ENCODE measurements at places on chromosomes 2 and 18.
A peak's percentile ranks its signal among the peaks of the same experiment; 100 is the strongest.

GRCh38 chr2:216752855-216753505 lies 57.6 kb upstream of the IGFBP5 start:
- DNase-seq, result no peak

DNA sequence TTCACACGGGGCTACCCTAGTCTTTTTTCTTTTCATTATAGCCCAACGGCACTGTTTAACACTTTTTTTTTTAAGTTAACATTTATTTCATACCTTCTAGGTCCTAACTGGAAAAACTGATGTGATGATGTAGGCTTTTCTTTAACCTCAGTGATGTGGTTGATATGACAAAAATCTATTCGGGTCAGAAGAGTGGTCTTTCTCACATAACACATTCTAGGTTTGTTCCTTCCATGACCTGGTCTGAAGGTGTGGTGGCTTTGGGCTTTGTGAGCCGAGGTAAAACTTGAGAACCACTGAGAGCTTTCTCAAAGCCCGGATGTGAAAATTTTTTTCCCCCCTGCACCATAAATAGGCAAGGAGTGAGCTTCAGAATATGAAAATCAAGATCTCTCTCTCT lies 44.2 kb downstream of the GPD2 start:
- no peak for DNase-seq

- no peak for DNase-seq
These were observed 44.7 kb downstream of the TRPM8 start for GRCh38 chr2:233961905-233962304.

GRCh38 chr18:13147130-13147529 lies 71.4 kb upstream of the LDLRAD4 start:
- no peak for DNase-seq

- no peak for DNase-seq
These were observed 650 bp downstream of the LHCGR start for GRCh38 chr2:48754874-48755273.

DNA sequence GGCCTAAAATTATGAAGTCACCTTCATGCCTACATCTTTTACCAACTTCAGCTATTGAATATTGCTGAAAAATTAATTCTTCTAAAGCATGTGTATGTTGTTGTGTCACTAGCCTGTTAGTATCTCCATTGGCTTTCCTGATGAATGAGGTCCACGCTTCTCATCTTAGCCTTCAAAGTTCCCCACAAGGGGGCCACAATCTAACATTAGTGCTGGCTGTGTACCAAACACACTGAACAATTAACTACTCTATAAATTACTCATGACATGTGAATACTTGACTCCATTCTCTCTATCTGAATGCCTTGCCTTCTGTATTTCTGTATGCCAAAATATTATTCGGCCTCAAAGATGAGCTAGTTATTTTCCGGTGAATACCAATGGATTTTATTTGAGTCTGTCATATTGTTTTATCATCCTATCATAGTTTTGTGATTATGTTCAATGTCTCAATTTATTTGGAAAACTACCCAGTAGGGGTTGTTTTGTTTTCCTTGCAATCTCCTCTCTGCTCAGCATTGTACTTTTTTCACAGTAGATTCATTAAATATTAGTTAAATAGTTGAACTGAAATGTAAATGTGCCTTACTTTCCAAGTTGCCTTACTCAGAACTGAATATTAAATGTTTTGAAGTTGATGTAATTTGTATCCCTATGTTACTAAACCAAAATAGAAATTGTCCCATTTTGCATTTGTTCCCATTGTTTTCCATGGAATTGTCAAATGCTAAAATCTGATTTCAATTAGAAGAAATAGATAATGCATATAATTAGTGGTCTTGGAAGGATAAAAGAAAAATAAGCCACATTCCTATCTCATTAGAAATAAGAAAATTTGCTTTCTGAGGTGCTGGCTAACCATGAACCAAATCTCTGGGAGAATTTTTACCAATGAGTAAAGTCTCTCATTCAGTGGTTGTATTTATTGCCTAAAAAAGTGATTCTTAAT lies 208.4 kb upstream of the COL3A1 start:
- DNase-seq, result peak; percentile 7
